ENCODE measurements at places on chromosomes 16 and 17.
A peak's percentile ranks its signal among the peaks of the same experiment; 100 is the strongest.

DNA sequence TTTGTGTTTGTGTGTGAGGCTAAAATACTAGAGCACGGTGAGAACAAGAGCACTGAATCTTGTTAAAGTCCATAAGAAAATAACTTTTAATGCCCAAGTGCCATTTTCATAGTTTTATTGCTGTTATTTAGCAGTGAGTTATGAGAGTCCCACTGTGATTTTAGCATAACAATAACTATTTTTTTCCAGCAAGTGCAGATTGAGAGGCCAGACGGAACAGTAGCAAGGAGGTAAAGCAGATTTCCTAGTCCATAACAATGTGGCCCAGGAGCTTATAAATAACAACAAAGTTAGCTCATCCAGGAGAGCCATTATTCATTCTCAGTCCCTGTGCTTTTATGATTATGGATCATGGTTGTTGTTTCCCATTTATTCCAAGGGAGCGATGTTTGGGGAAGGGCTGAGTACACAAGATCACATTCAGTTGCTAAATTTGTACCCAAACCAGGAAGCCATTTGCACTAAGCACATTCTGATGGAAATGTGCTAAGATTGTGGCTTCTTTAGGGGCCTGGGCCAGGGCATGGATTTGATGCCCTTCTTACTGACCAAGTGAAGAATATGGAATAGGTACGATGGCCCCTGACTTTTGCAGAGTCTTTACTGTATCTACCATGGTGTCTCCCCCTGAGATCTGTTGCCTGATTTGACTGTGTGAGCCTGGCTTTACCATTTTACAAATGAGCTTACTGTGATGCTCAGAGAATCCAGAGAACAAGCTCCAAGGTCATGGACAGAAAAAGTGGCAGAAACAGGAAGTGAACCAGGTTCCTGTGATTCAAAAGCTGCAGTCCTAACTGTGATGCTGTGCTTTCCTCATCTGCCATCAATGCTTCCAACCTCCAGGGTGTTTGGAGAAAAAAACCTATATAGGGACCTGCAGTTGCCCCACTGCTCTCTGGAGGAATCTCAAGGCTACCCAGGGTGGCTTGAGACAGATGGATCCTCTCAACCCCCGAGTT is 204.7 kb upstream of the HSBP1 start:
- no peak for DNase-seq

- no peak for DNase-seq
Measured at GRCh38 chr17:13490427-13490826, 111.3 kb downstream of the HS3ST3A1 start.

DNA sequence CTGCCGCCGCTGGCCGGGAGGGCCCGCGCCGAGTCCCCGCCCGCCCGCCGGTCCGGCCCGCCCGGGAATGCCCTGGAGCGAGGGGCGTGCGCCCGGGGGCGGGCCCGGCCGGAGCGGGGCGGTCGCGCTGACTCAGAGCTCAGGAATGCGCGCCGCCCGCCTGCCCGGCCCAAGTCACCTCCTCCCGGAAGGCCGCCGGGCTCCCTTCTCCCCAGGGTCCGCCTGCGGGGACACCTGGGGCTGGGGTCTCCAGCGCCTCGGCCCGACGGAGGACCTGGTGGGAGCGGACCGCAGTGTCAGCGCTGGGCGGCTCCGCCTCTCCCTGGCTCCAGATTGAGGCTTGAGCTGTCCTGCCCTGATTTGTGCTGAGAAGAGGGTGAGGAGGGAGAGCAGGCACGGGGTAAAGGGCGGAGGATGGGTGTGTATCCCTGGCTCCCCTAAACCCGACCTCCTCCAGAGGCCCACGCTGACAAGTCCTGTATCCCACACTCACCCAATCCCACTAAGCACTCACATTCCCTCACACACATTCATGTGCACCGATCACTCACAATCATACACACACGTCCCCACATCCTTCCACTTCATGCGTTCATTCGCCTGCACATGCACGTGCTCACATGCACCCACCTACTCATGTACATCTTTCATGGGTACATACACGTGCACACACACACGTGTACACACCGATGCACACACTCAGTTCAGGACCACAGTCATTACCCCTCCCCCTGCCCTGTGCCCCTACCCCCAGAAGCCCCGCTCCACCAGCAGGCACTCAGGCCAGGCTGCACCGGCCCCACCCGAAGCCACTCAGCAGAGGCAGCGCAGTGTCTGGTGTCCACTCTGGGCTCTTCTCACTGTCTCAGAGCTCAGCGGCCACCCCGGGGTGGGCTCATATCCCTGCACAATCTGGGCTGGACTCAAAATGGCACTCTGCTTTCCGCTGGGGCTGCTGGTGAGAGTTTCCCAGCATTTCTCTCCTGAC is at the start of gene RHBDF1:
RHBDF1 (minus strand) TSS at position 71 of the 988 bp plus-strand sequence. CDS start 7,616 bp downstream, outside the sequence.
- peak; percentile 18 for DNase-seq

GRCh38 chr17:66462010-66462409 is 159.6 kb downstream of the PRKCA start:
- DNase-seq, result no peak

GRCh38 chr16:65984296-65984695 is 382.2 kb upstream of the CDH5 start:
- DNase-seq, result no peak

DNA sequence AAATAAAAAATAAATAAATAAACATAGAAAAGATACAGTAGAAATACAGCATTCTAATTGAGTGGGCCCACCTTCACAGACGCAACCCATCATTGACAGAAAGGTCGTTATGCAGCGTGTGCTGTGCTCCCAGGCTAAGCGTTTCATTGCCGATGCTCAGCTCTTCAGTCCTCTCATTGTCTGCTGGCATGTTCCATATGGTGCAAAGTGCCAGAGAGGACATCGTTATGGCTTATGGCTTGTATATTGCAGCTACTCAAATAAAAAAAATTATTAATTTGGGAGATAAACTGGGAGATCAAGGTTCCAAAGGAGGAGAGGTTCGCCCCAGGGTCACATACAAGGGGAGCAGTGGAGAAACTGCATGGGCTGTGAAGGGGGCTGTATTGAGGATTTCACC is 11.3 kb upstream of the UBALD2 start:
- DNase-seq, result no peak

DNA sequence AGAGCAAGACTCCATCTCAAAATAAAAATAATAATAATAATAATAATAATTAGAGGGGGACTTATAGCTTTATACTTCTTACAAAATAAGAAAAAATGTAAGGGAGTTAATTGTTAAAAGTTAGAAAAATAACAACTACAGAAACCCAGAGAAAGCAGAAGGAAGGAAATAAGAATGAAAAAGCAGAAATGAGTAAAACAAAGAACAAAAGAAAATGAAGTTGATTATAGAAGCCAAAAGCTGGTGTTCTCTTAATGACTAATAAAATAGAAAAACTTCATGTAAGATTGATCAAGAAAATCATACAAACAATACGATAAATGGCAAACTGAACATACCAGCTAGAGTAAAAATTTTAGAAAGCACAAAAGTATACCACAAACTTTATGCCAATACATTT is 6.8 kb upstream of the NSMCE1 start:
- no peak for DNase-seq

DNA sequence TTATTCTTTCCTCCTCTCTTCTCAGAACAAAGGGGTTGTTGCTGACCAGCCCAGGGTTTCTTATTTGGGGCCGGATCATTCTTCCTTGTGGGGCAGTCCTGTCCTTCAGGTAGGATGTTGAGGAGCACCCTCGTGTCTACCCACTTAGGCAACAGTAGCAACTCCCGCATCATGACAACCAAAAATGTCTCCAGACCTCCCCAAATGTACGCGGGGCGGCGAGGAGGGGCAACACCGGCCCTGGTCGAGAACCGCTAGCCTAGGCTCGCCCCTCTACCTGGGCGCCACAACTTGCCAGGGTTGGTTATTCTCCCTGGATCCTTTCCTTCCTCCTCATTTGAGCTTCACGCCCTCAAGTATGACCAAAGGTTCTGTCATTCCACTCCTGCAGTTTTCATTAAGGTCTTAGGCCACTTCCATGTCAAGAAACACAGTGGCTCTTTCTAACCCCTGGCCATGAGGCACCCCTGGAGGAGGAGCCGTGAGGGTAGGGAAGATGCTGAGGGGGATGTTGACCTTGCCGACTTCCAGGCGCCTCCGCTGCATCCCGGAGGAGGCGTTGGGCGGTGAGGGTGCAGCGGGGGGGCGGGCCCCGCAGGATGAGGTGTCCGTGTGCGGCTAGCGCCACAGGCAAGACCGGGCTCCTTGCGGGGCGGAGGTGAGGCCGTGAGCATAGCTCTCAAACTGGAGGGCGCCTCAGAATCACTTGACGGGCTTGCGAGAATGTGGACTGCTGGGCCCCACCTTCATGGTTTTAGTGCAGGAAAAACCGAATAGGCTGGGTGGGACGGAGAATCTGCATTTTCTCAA is 712 bp upstream of the SPECC1 start:
- no peak for DNase-seq

GRCh38 chr17:57357830-57358430 is 101.6 kb downstream of the MSI2 start:
- no peak for DNase-seq

DNA sequence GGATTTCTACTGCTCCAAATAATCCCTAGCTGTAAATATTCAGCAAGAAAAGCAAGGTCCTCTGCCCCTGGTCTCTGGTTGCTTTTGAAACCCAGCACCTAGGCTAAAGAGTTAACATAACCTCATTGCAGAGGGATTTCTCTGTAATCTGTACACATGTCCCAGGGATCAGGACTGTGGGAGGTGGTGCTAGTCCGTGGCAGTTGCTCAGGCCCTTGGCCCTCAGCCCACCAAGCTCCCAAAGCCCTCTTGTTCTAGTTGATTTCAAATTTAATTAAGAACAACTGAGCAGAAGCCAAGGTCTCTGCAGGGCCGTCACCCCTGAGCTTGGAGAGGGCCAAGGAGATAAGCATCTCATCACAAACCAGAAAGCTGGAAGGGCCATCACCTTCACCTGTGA is 181.1 kb downstream of the SOX9 start:
- no peak for DNase-seq

- DNase-seq, result no peak
Measured at GRCh38 chr17:46866325-46866724, 14.9 kb downstream of the WNT9B start.

DNA sequence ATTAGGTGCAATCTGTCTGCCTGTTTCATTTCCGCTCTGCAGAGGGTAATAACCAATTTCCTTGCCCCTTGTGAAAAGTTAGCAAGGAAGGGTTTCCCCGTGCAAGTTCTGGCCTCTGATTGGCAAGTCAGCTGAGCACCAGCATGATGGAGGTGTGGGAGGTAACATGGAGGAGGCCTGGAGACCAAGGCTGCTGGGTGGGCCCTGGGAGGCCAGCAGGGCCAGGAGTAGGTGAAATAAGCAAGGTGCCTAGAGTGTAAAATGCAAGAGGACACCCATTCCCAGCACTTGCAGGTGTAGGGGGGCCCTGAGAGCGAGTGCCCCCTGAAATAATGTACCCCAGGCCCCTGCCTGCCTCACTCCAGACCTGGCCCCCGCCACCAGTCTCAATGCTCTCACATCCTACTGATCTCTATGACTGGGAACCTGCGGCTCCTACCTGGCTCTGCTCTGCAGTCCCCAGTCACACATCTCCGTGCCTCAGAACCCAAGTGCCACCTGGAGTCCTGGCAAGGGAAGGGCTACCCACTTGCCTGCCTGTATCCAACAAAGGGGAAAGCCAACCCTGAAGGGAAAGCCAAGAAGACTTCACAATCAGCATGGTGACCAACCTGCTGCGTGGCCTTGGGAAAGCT is 116.2 kb downstream of the C16orf78 start:
- no peak for DNase-seq

- no peak for DNase-seq
Measured at GRCh38 chr17:16269658-16270057, 52.6 kb downstream of the PIGL start.

- DNase-seq, result no peak
Measured at GRCh38 chr17:49992191-49992932, 2.7 kb downstream of the DLX3 start.

DNA sequence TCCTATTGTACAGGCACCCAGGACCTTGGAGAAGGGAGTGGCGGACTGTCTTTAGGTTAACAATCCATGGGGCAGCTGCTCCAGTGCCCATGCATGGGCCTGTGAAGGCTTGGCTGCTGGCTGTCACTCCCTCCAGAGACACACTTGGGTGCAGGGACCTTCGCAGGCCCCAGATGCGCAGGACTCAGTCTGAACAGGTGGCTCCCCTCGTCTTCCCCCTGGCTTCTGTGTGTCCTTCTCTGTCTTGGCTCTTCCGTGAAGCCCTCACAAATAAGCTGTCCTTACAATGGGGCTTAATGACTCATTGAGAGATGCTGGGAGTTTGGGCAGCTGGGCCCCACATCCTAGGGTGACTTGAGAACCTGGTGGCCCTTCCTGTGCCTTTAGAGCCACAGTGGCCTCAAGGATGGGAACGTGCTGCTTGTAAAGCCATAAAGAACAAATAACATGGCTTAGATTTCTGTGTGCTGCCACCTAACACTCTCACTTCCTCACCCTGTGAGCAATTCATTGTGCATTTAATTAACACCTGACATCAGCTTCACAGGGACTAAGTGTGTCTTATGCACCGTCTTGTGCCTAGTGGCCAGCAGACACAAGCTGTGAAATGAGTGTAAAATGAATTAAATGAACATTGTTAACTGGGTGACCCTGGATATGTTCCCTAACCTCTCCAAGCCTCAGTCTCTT is 340.7 kb downstream of the SNX29 start:
- no peak for DNase-seq

GRCh38 chr17:63918305-63918704 is 334 bp downstream of the GH1 start:
- no peak for DNase-seq

DNA sequence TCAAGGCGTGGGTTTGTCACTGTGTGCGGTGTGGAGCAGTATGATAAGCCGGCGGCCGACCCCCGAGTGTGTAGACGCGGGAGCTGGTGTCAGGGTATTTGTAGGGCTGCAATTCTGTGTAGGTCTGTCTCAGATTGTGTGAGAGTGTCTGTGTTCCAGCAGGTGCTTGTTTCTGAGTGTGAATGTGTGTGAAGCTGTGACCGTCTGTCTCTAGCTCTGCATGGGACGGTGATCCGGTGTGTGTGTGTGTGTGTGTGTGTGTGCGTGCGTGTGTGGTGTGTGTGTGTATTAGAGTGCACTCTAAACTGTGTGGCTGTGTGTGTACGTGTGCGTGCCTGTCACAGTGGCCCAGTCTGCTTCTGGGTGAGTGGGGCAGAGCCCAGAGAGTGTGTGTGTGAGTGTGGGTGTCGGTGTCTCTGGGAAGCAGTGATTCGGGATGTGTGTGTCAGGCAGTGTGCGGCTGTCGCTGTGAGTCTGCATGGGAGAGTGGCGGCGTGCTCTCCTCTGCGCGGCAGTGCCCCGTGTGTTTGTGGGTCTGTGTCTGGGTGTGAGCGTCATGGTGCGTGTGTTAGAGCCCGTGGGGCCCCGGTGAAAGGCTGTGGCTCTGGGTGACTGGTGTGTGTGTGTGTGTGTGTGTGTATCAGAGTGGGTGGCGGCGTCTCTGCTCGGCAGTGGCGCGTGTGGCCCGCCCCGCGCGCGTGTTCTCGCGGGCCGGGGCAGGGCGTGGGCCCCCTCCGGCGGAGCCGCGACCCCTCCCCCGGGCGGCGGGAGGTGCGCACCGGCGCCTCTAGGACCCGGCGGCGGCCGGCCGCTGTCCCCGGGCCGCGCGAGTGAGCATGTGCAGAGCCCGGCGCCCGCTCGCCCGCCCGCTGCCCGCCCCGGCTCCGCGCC is at the start of gene WSCD1:
WSCD1 (plus strand) TSS at position 841 of the 891 bp plus-strand sequence. CDS start 10,280 bp downstream, outside the sequence.
- DNase-seq, result no peak

Measured in stimulated activated CD8-positive, alpha-beta memory T cell treated with anti-CD3 and anti-CD28 coated beads, Interleukin-2, amount 100 ng/mL, for 48 hours (primary cell).